WTC11 (cell line): ENCODE measurements at places on chromosomes 3 and 15. TPM values are rescaled to one million over a fixed set of nuclear protein-coding genes. Genes with fewer than 3 reads are reported as not detected.

DNA sequence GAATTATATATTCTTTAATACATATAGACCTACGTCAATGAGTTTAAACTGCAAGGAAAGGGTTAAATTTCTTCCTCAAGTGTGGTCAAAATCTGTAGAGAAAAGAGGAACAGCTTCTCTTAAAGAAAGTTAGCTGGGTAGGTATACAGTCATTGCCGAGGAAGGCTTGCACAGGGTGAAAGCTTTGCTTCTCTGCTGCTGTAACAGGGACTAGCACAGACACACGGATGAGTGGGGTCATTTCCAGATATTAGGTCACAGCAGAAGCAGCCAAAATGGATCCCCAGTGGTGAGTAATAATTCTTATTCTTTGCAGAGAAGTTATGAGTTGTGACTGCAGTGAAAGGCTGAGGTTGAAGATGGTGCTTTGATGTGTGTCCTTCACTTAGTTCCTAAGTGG is at the start of gene CD86:
Gene CD86 (plus strand): TSS at position 148 of the 400 bp plus-strand sequence. CDS start 128 bp downstream, at position 276.
- no peak for DNase-seq
- H3K4me3 ChIP-seq: no peak within 1 kb of the TSS
- H3K27ac ChIP-seq: no peak within 1 kb of the TSS
- H3K4me1 ChIP-seq: peaks cover 17% of the 10 kb centered on the region

- DNase-seq: no peak
- peaks cover 19% of the 10 kb centered on the region for H3K36me3 ChIP-seq
- no peak overlapping the region for H3K4me3 ChIP-seq
These were observed 357.4 kb upstream of the CDIN1 start for GRCh38 chr15:36221992-36222391.

DNA sequence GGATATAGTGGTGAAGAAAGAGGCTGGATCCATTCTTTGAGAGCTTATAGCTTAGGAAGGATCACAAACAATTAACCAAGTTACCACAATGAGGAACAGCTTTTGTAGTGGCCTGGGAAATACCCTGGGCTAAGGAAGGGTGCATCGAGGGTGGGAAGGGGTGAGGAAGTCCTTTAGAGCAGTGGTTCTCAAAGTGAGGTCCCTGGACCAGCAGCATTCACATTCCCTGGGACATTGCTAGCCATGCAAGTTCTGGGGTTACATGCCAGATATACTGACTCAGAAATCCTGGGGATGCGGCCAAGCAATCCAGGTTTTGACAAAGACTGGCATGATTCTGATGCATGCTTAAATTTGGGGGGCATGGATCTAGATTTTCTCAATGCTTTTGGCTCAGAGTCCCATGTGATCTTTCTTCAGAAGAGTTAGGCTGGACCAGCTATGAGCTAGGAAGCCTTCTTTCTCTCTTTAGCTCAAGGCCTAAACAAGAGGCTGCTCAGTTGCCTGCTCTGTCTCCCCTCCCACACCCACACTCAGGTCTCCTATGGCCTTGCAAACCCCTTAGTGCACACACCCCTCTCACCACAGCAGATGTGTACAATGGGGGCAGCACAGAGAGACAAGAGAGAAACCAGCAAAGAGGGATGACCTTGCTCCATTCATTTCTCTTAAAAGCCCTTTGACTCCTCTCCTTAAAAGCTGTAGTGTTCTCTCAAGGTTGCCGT is 1.8 kb upstream of the CCR1 start:
- no peaks in the 10 kb centered on the region for H3K27me3 ChIP-seq
- no peak for DNase-seq
- no peaks in the 10 kb centered on the region for H3K36me3 ChIP-seq
- H3K4me1 ChIP-seq: peaks cover 17% of the 10 kb centered on the region
- H3K27ac ChIP-seq: no peak overlapping the region

DNA sequence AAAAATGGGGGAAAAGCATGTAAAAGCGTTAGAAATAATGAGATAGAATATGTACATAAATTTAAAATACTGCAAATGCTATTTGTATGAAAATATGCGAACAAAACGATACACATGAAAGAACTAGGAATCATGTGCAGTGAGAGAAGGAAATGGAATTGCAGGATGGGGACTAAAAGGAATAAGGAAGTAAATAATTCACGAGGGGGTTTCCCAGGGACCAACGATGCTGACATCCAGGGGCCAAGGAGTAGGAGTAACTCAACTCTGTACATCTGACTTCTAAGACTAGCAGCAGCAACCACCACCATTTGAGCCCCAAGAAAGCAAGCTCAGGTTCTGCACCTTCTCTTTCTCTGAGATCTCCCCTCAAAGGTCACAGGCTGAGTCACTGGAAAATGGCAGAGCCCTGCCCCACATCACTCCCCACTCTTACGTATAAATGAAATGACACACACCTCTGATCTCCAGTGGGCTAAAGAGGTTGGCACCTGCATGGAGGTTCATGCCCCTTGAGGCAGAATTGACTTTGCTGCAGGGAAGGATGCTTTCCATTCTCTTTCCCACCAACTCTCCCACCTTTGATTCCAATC is 100.0 kb upstream of the DLG1 start:
- no peak overlapping the region for H3K27ac ChIP-seq
- no peaks in the 10 kb centered on the region for H3K27me3 ChIP-seq
- H3K4me3 ChIP-seq: no peak overlapping the region

- no peak for DNase-seq
- H3K36me3 ChIP-seq: peaks cover 24% of the 10 kb centered on the region
- H3K4me1 ChIP-seq: peaks cover 6% of the 10 kb centered on the region
These were observed 29.2 kb upstream of the ANXA2 start for GRCh38 chr15:60426870-60427508.

- H3K4me1 ChIP-seq: no peaks in the 10 kb centered on the region
- H3K36me3 ChIP-seq: no peaks in the 10 kb centered on the region
- no peak overlapping the region for H3K27ac ChIP-seq
- DNase-seq: no peak
These were observed 61.9 kb downstream of the REC114 start for GRCh38 chr15:73504885-73505284.

GRCh38 chr3:78974181-78974790 is 793.5 kb downstream of the ROBO1 start:
- DNase-seq: no peak
- H3K27me3 ChIP-seq: no peaks in the 10 kb centered on the region
- no peak overlapping the region for H3K27ac ChIP-seq
- no peak overlapping the region for H3K4me3 ChIP-seq

GRCh38 chr3:99940350-99940749 is 122.7 kb downstream of the CMSS1 start:
- H3K4me1 ChIP-seq: peaks cover 20% of the 10 kb centered on the region
- H3K4me3 ChIP-seq: no peak overlapping the region
- no peak overlapping the region for H3K27ac ChIP-seq
- no peak for DNase-seq

GRCh38 chr3:147886879-147887278 is 477.7 kb downstream of the ZIC1 start:
- H3K27me3 ChIP-seq: peaks cover 3% of the 10 kb centered on the region
- no peak overlapping the region for H3K4me3 ChIP-seq
- no peak overlapping the region for H3K27ac ChIP-seq
- H3K4me1 ChIP-seq: 0 out of 2 replicates have a peak, but pooled peaks cover 6% of the 10 kb centered on the region

DNA sequence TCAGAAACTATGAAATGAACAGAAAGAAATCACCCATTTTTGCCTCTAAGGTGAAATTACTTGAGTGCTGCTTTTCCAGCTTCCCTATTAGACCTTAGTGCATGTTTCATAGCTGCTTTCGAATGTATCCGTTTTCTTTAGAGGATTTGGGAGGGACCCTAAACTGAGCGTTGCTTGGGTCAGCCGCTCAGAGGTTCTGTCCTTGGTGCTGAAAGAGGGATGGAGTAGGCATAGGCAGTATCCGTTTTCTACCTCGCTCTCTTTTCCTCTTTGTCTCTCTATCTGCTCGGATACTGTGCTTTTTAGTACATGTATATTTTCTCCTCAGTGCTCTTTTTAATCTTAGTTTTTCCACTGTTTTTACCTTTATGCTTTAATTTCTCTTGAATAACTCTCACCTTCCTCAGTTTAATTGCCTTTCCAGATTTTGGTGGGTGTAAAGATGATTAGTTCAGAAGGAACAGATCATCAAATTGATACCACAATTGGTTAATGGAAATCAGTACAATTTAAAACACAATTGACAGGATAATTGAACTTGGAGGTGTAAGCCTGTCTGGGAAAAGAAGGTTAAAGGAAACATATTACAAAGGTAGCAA is at the start of gene DRD3:
Gene DRD3 (minus strand): TSS at position 283 of the 599 bp plus-strand sequence. CDS start 7,060 bp downstream, outside the sequence.
- peaks cover 55% of the 10 kb centered on the region for H3K4me1 ChIP-seq
- H3K27me3 ChIP-seq: no peaks in the 10 kb centered on the region; the same call in 1 of the 2 replicates
- peak; percentile 66 for DNase-seq

GRCh38 chr3:71415681-71416122 is 167.8 kb downstream of the FOXP1 start:
- H3K27ac ChIP-seq: no peak overlapping the region; the same call in 1 of the 2 replicates
- H3K4me3 ChIP-seq: no peak overlapping the region
- no peak for DNase-seq
- H3K27me3 ChIP-seq: no peaks in the 10 kb centered on the region

GRCh38 chr3:104126463-104126862 is 1240.2 kb upstream of the ALCAM start:
- DNase-seq: no peak
- peaks cover 4% of the 10 kb centered on the region for H3K4me1 ChIP-seq
- H3K4me3 ChIP-seq: no peak overlapping the region
- H3K36me3 ChIP-seq: no peaks in the 10 kb centered on the region
- no peaks in the 10 kb centered on the region for H3K27me3 ChIP-seq

DNA sequence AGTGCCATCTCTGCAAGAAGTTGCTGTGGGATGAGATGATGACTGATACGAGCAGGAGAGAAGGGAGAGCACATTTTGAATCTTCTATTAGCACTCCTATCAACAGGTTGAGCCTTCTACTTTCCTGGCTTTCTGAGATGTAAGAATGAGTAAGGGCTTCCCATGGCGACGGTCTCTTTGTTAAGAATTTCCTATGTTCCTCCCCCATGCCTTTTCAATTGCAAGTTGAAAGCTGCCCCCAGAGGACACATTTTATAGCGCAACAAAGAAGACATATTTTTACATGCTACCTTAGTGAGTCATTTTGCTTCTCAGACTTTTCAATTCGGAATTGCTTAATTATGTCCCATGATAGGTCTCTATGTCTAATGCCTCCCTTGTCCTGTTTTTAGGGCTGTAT is 71.3 kb upstream of the LRTM1 start:
- no peak for DNase-seq
- H3K36me3 ChIP-seq: peaks cover 6% of the 10 kb centered on the region; the same call in 1 of the 2 replicates
- peak overlapping the region; percentile 89 for H3K27ac ChIP-seq
- H3K4me3 ChIP-seq: no peak overlapping the region
- peaks cover 15% of the 10 kb centered on the region for H3K4me1 ChIP-seq

- H3K4me1 ChIP-seq: peaks cover 22% of the 10 kb centered on the region
- H3K27ac ChIP-seq: peak overlapping the region; percentile 60
- H3K36me3 ChIP-seq: peaks cover 9% of the 10 kb centered on the region
- DNase-seq: no peak
These were observed 71.2 kb downstream of the GPR160 start for GRCh38 chr3:170108955-170109354.

GRCh38 chr3:122497425-122497824 is 17.3 kb downstream of the KPNA1 start:
- H3K27me3 ChIP-seq: no peaks in the 10 kb centered on the region
- peaks cover 54% of the 10 kb centered on the region for H3K4me1 ChIP-seq
- H3K36me3 ChIP-seq: peaks cover 25% of the 10 kb centered on the region
- H3K27ac ChIP-seq: 0 out of 2 replicates have a peak overlapping the region, but pooled peaks have one; percentile 34
- no peak overlapping the region for H3K4me3 ChIP-seq

DNA sequence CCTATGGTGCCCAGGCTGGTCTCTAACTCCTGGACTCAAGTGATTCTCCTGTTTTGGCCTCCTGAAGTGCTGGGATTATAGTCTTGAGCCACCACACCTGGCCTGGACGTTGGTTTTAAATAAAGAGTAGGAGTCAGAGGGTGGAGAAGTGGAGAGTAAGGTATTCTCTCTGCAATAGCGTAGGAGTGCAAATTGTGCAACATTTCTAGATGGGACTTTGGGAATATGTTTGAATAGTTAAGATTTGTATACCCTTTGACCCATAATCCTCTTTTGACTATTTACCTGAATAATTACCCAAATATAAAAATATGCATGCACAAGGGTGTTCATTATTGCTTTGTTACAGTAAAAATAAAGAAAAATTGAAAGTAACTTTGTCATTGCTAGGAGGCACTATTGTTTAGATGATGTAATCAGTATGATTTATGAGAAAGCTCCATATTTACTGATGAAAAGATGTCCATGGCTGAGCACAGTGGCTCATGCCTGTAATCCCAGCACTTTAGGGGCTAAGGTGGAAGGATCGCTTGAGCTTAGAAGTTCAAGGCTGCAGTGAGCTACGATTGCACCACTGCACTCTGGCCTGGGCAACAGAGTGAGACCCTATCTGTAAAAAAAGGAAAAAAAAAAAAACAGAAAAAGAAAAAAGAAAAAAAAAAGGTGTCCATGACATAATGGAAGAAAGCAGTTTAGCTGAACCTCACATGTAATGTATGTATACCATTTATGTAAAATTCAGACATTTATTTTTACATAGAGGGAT is 15.1 kb upstream of the XYLB start:
- H3K27me3 ChIP-seq: no peaks in the 10 kb centered on the region; the same call in 1 of the 2 replicates
- H3K4me1 ChIP-seq: no peaks in the 10 kb centered on the region
- H3K4me3 ChIP-seq: no peak overlapping the region
- no peak for DNase-seq
- no peak overlapping the region for H3K27ac ChIP-seq

DNA sequence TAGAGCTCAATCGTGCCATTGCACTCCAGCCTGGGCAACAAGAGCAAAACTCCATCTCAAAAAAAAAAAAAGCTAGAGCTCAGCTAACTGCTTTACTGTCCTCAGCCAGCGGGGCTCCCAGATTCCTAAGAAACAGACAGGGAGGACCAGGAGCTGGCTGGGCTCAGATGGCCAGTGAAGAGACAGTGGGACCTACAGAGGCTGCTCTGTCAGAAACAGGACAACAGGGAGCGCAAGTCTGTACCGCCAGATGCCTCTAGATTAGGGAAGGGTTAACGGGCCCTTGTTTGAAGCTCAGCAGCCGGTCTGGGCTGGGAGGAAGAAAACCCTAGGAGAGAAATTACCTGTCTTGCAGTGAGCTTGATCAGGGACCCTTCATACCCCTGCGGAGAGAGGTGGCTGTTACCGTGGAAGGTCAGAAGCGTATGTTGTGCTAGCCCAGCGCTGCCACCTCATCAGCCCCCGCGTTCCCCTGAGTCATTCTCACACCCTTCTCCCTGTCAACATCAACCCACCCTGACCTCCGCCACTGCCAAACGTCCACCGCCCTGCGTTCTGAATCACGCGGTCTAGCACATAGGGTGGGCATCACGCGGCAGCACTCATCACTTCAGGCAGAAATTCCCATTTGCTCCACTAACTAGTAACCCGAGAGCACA is 25.3 kb downstream of the RBPMS2 start:
- DNase-seq: peak; percentile 66
- peaks cover 56% of the 10 kb centered on the region for H3K4me1 ChIP-seq

The NRROS gene
- 3.1 to 5.1 TPM (median 4.9 TPM) in 3 replicates for total RNA-seq

The GP5 gene
- 0.09 to 0.16 TPM (median 0.11 TPM) in 3 replicates for total RNA-seq

The CYP19A1 gene
- not detected in 3 replicates for total RNA-seq

The POTEB gene
- not detected in 3 replicates for total RNA-seq

The TICRR gene
- 33.7 to 37.4 TPM (median 33.8 TPM) in 3 replicates for total RNA-seq

The GAP43 gene
- total RNA-seq: 16.8 to 19.9 TPM (median 17.2 TPM) in 3 replicates

The PPM1L gene
- 16.0 to 18.1 TPM (median 16.1 TPM) in 3 replicates for total RNA-seq
